H1 (cell line): ENCODE measurements at places on chromosomes 16 and 17.

DNA sequence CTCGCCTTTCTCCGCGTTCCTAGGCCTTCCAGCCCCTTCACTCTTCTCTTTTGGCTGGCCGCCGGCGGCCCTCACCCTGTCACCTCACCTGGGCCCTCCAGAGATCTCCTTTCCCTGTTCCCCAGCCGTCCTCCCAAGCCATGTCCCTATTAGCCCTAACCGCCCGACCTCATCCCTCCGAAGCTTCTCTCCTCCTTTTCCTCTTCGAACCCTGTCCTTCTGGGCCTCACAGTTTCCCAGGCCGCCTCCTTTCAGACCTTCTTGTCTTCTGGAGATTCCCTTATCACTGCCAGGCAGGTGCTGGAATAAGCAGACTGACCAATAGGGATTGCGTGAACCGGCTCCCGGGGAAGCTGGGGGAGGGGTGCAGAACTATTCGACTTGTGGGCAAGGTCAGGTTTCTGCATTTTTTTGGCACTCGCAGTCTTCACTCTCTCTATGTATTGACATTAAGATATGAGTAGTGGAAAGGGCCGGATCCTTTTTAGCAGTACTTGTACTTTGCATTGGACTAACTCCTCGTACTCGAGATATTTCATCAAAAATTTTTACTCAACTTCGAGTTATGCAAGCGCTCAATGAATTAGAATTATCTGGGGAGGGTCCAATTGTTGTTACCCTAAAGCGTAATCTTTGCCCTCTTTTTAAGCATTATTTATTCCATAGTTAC lies 690 bp downstream of the RHOT1 start:
- H3K27me3 ChIP-seq = no peaks in the 10 kb centered on the region
- DNase-seq = peak; percentile 81
- peak overlapping the region; percentile 87 for H3K4me3 ChIP-seq

DNA sequence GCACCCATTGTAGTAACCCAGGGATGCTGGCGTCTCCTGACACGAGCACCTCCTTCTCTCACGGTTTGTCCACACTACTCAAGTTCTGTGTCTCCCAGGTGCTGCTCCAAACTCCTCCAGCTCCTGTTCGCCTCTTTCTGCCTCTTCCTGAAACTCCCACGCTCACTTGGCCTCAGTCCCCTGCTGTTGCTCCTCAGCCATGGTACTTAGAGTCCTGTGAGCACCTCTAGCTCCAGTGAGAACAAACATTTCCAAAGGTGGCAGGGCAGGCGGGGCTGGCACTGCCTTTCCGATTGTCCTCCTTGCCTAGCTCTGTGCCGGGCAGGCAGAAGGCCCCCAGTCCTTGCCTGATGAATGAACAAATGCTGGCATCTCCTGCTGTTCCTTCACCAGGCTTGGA lies 146.1 kb downstream of the SDK2 start:
- H3K27ac ChIP-seq = no peak overlapping the region
- H3K4me3 ChIP-seq = no peak overlapping the region
- H3K4me1 ChIP-seq = peaks cover 2% of the 10 kb centered on the region
- DNase-seq = no peak

GRCh38 chr17:1435326-1435725 lies 20.7 kb downstream of the CRK start:
- no peak for DNase-seq
- H3K36me3 ChIP-seq = peaks cover 4% of the 10 kb centered on the region; the same call in 1 of the 2 replicates
- no peak overlapping the region for H3K4me3 ChIP-seq
- H3K27me3 ChIP-seq = no peaks in the 10 kb centered on the region
- H3K4me1 ChIP-seq = no peaks in the 10 kb centered on the region
- no peak overlapping the region for H3K27ac ChIP-seq

DNA sequence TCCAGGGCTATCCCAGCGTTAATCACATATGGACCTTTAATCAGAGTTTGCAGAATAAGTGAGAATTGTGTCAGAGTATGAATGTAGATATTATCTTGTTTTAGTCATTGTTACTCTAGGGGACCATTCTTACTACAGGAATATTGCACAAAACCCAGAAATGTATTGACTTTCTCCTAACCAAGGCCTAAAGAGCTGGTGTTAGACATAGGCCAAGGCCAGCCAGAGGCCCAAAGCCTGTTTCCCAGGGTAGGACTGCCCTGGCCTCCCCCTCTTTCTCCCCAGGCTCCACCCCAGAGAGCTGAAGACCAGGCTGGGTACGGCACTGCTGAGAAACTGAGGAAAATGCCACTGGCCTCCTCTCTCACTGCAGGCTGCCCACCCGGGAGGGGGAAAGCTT lies 41.9 kb upstream of the MEOX1 start:
- no peak overlapping the region for H3K4me3 ChIP-seq
- DNase-seq = no peak
- peaks cover 6% of the 10 kb centered on the region; the same call in 1 of the 2 replicates for H3K4me1 ChIP-seq

DNA sequence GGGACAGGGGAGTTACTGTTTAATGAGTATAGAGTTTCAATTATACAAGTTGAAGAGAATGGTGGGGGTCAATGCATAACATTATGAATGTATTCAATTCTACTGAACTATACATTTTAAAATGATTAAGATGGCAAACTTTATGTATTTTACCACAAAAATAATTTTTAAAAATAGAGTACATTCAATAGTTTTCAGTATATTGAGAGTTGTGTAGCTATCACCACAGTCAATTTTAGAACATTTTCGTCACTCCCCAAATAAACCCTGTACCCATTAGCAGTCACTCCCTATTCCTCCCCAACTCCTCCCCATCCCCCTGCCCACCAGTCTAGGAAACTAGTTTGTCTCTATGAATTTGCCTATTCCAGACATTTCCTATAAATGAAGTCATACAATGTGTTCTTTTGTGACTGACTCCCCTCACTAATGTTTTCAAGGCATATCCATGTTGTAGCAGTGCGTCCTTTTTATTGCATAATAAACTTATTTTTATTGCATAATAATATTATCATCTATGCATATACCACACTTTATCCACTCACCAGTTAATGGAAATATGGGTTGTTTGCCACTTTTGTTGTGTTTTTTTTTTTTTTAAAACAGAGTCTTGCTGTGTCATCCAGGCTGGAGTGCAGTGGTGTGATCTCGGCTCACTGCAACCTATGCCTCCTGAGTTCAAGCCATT lies 52.5 kb upstream of the ERN1 start:
- H3K27me3 ChIP-seq = no peaks in the 10 kb centered on the region
- H3K36me3 ChIP-seq = no peaks in the 10 kb centered on the region
- no peaks in the 10 kb centered on the region for H3K4me1 ChIP-seq
- H3K4me3 ChIP-seq = no peak overlapping the region
- H3K27ac ChIP-seq = no peak overlapping the region

GRCh38 chr16:74281300-74281699 lies 15.3 kb upstream of the PSMD7 start:
- no peaks in the 10 kb centered on the region for H3K27me3 ChIP-seq
- DNase-seq = no peak
- no peak overlapping the region for H3K27ac ChIP-seq
- H3K4me1 ChIP-seq = peaks cover 3% of the 10 kb centered on the region; the same call in 1 of the 2 replicates

DNA sequence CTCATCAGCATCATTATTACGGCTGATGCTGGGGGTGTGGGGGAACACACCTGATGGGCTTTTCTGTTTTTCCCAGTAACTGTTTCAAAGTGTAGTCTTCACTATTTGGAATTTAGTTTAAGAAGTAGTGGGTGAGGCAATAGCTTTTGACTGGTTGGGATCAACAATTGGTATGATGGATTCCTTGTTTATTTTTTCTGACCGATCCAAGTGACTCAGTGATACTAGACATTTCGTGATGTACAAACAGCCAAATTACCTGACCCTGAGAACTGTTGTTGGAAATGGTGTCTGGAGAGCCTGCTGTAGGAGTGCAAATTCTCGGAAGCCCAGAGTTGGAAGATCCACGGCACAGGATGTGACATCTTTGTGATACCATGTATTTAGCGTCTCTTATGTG lies 204.2 kb downstream of the PRKCA start:
- no peak overlapping the region for H3K27ac ChIP-seq
- no peaks in the 10 kb centered on the region for H3K27me3 ChIP-seq
- no peaks in the 10 kb centered on the region for H3K4me1 ChIP-seq
- DNase-seq = no peak
- H3K36me3 ChIP-seq = no peaks in the 10 kb centered on the region
- H3K4me3 ChIP-seq = no peak overlapping the region

GRCh38 chr16:64950262-64950661 lies 171.6 kb downstream of the CDH11 start:
- no peak overlapping the region for H3K27ac ChIP-seq
- no peak for DNase-seq
- no peaks in the 10 kb centered on the region for H3K36me3 ChIP-seq
- H3K4me3 ChIP-seq = no peak overlapping the region
- no peaks in the 10 kb centered on the region for H3K4me1 ChIP-seq
- H3K27me3 ChIP-seq = no peaks in the 10 kb centered on the region

GRCh38 chr16:85947230-85948137 lies 48.5 kb downstream of the IRF8 start:
- H3K27me3 ChIP-seq = no peaks in the 10 kb centered on the region
- no peak overlapping the region for H3K4me3 ChIP-seq
- H3K36me3 ChIP-seq = no peaks in the 10 kb centered on the region
- H3K27ac ChIP-seq = no peak overlapping the region
- DNase-seq = no peak

DNA sequence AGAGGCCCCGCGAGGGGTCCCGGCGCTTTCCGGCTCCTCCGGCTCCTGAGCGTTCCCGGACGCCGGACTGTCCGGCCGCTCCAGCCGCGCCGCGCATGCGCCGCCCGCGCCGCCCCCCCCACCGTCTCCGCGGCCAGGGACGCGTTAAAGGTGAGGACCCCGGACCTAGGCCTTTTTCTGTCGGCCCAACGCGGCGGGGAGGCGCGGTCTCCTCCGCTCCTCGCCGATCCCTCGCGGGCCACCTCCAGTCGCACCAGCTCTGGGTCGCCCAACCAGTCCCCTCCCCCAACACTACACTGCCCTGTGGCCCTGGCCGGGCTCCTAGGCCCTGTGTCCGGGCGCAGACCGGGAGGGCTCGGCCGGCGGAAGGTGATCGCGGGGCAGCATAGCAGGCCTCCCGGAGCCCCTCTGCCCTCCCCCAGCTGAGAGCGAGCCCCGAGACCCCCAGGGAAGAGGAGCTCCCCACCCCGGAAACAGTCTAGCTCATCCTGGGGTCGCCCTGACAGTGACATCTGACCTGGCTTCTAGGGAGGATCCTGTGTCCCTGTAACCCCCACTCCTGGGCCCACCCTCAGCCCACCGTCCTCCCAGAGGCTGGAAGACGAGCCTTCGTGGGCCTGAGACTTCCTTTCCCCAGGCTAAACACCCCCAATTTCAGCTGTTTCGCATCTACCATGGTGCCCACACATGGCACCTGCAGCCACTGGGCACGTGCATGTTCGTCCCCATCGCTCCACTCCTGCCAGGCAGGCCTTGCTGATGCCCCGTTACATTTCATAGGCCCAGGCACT lies 14.7 kb upstream of the BCAR1 start:
- H3K4me1 ChIP-seq = peaks cover 27% of the 10 kb centered on the region
- no peak overlapping the region for H3K27ac ChIP-seq
- H3K36me3 ChIP-seq = no peaks in the 10 kb centered on the region
- peak; percentile 93 for DNase-seq

DNA sequence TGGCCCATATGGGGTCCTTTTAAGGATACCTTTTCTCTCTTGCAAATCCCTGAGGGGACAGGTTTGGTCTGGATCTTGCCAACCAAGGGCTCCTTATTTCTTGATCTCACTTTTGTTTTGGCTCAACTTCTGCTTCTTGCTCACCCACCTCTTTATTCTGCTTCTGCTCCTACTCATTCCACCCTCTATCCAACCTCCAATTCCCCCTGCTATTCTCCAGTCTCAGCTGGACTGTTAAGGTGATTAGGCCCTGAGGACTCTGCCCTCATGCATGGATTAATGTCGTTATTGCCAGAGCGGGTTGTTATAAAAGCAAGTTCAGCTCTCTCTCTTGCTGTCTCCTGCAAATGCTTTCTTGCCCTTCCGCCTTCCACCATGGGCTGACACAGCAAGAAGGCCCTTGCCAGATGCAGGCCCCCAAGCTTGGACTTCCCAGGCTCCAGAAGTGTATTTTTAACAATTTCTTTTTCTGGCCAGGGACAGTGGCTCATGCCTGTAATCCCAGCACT lies 29.8 kb downstream of the LAT start:
- no peak overlapping the region for H3K4me3 ChIP-seq
- H3K36me3 ChIP-seq = no peaks in the 10 kb centered on the region
- no peak for DNase-seq
- H3K27ac ChIP-seq = no peak overlapping the region
- H3K27me3 ChIP-seq = no peaks in the 10 kb centered on the region

DNA sequence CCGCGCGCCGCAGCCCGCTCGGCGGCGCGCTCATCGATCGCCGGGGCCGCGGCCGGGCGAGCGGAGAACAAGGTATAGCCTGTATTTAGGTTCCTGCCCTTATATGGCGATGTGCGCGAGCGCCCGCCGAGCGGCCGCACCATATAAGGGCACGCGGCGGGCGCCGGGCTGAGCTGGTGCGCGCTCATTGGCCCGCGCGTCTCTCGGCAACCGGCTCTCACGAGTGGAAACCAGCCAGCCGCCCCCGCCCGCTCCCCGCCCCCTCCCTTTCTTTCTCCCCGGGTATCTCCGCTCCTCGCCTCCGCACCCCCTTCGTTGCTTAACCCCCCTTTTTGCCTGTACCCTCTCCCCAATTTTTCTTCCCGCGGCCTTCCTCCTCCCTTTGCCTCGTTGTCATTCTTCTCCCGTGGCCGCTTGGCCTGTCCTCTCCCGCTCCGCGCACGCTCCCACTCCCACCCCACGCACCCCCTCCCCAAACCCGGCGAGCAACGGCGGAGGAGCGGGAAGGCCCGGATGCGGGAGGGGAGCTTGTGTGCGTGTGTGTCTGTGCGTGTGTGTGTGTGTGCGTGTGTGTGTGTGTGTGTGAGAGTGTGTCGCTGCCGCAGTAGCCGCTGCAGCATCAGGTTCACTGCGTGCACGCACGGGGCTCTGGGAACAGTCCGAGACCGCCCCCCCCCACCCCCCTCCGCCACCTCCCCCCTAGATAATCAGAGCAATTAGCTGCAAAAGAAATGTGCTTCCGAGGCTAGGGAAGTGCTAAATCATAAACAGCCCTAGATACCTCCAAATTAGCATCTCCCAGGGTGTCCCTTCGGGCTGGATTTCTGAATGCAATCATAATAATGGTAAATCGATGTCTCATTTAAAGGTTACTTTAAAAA lies 13.5 kb upstream of the CBX8 start:
- peaks cover 92% of the 10 kb centered on the region for H3K27me3 ChIP-seq
- H3K4me1 ChIP-seq = peaks cover 54% of the 10 kb centered on the region

- no peaks in the 10 kb centered on the region for H3K4me1 ChIP-seq
- H3K4me3 ChIP-seq = no peak overlapping the region
- no peaks in the 10 kb centered on the region for H3K36me3 ChIP-seq
- H3K27me3 ChIP-seq = no peaks in the 10 kb centered on the region
Measured at GRCh38 chr16:13543850-13544249, 376.1 kb upstream of the ERCC4 start.

DNA sequence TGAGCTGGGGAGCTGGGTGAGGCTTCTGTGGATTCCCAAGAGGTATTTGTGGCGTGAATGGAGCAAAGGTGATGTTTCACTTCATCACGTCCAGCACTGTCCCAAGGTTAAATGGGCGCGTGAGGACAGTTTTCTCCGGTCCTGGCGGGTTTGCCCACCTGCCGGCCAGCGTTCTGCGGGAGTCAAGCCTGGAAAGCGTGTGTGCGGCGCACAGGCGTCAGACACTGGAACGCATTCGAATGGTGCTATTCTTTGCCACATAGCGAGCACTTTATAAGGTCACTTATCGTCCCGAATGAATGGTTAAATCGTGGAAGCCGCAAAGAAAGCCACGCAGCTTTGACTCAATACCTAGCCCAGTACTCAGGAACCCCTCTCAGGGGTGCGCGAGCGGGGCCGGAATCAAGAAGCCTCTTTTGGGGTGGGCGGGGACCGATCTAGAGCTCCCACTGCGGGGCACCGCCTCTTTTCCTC lies 446 bp upstream of the PSMD11 start:
- H3K27ac ChIP-seq = no peak overlapping the region
- no peaks in the 10 kb centered on the region for H3K27me3 ChIP-seq
- DNase-seq = no peak

GRCh38 chr17:76004750-76005262 lies 4.2 kb downstream of the CDK3 start:
- H3K36me3 ChIP-seq = no peaks in the 10 kb centered on the region
- DNase-seq = no peak
- no peak overlapping the region for H3K27ac ChIP-seq
- no peaks in the 10 kb centered on the region for H3K4me1 ChIP-seq
